H9 (cell line): ENCODE measurements at places on chromosomes 5 and 9.

DNA sequence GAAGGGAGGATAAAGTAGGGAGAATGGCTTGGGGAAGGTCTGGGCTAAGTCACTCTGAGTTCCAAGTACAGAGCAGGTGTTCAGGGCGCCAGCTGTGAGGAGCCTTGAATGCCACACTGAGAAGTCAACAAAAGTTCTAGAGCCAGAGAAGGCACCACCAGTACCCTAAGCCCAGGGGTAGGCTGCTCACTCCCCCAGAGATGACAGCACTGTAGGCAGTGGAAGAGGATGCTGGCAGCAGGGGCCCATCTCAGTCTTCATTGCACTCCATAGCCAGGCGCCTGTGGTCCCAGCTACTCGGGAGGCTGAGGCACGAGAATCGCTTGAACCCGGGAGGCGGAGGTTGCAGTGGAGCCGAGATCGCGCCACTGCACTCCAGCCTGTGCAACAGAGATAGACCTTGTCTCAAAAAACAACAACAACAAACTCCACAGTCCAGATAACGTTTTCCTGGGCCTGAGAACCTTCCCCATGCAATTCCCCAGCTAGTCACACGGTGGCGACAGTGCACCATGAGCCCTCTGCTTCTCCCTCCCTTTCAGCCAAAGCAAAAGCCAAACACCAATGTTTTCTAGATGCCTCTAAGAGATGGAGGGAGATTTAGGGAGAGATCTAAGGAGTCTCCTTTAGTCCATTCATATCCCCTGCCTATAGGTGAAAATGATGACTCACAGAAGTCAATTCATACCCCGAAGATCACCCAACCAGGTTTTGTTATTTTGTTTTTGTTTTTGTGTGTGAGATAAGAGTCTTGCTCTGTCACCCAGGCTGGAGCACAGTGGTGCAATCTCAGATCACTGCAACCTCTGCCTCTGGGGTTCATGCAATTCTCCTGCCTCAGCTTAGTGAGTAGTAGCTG is 19.8 kb upstream of the NSD1 start:
- peak; percentile 77 for DNase-seq

GRCh38 chr5:35247648-35248034 is 17.4 kb upstream of the PRLR start:
- DNase-seq: no peak

DNA sequence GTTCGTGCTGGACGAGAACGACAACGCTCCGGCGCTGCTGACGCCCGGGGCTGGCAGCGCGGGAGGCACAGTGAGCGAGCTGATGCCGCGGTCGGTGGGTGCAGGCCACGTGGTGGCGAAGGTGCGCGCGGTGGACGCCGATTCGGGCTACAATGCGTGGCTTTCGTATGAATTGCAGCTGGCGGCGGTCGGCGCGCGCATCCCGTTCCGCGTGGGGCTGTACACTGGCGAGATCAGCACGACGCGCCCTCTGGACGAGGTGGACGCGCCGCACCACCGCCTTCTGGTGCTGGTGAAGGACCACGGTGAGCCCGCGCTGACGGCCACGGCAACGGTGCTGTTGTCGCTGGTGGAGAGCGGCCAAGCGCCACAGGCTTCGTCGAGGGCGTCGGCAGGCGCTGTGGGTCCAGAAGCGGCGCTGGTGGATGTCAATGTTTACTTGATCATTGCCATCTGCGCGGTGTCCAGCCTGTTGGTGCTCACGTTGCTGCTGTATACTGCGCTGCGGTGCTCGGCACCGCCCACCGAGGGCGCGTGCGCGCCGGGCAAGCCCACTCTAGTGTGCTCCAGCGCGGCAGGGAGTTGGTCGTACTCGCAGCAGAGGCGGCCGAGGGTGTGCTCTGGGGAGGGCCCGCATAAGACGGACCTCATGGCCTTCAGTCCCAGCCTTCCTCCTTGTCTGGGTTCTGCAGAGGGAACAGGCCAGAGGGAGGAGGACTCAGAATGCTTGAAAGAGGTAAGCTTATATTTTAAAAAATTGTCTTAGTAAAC is 2.2 kb downstream of the PCDHA13 start:
- DNase-seq: peak; percentile 40

- no peak for DNase-seq
Measured at GRCh38 chr5:178240341-178240741, 7.7 kb upstream of the PHYKPL start.

- no peak for DNase-seq
Measured at GRCh38 chr5:171542525-171543140, 123.2 kb downstream of the FGF18 start.

DNA sequence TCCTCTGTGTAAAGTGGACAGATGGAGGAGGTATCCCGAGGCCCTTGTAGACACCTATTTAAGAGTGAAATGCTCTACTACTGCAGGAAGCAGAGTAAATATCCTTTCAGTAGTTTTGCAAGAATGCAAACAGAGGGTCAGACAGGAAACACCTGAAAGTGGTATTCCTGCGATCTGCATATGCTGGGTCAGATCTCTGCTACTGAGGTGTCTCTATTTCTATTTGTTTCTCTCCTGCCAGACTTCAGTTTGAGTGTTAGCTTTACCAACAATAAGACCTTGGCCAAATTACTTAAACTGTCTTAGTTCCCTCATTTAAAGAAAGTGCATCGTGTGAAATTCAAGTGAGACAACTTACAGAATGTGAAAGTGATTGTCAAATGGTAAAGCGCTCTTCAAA is 47.6 kb downstream of the JAKMIP2 start:
- no peak for DNase-seq

GRCh38 chr5:991472-992267 is 16.9 kb upstream of the NKD2 start:
- DNase-seq: no peak
